ENCODE measurements at places on chromosomes 7 and 10. TPM values are rescaled to one million over a fixed set of nuclear protein-coding genes. Genes with fewer than 3 reads are reported as not detected.

- H3K4me3 ChIP-seq, result peak overlapping the region; percentile 19
- ATAC-seq, result no peak
- H3K27me3 ChIP-seq, result no peaks in the 10 kb centered on the region
- no peaks in the 10 kb centered on the region for H3K36me3 ChIP-seq
- H3K4me1 ChIP-seq, result no peaks in the 10 kb centered on the region
- no peak overlapping the region for H3K27ac ChIP-seq
These were observed 106.4 kb downstream of the ELMO1 start for GRCh38 chr7:37342176-37342687.

The PLAC9 gene
- total RNA-seq, result 25.2 TPM

The NOD1 gene
- 17.7 TPM for total RNA-seq

GRCh38 chr7:130356121-130356875, 11.7 kb downstream of the CPA5 start:
- ATAC-seq, result peak; percentile 76
- H3K27ac ChIP-seq, result peak overlapping the region; percentile 70
- no peak overlapping the region for H3K4me3 ChIP-seq
- H3K4me1 ChIP-seq, result peaks cover 41% of the 10 kb centered on the region

- peak overlapping the region; percentile 82 for H3K27ac ChIP-seq
- ATAC-seq, result no peak
- H3K27me3 ChIP-seq, result no peaks in the 10 kb centered on the region
These were observed 96.5 kb downstream of the KAT6B start for GRCh38 chr10:74922921-74923320.

DNA sequence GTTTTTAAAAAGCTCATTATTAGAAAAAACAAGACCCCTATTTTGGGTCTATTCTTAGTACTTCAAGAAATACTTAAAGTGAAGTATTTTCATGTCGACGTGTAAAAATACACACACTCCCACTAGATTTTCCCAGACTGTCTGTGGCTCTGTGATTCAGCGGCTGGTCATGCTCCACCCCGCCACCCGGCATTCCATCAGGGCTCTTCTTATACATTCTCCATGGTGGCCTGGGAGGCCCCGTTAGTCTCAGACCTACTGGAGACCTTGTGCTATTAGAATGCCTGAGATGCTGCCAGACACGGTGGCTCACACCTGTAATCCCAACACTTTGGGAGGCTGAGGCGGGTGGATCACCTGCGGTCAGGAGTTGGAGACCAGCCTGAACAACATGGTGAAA, 13.1 kb downstream of the TECPR1 start:
- no peaks in the 10 kb centered on the region for H3K27me3 ChIP-seq
- H3K4me1 ChIP-seq, result no peaks in the 10 kb centered on the region
- peaks cover 81% of the 10 kb centered on the region for H3K36me3 ChIP-seq
- H3K27ac ChIP-seq, result no peak overlapping the region

The ANK3 gene
- total RNA-seq, result 21.1 TPM

The HOXA5 gene
- total RNA-seq, result 33.5 TPM

DNA sequence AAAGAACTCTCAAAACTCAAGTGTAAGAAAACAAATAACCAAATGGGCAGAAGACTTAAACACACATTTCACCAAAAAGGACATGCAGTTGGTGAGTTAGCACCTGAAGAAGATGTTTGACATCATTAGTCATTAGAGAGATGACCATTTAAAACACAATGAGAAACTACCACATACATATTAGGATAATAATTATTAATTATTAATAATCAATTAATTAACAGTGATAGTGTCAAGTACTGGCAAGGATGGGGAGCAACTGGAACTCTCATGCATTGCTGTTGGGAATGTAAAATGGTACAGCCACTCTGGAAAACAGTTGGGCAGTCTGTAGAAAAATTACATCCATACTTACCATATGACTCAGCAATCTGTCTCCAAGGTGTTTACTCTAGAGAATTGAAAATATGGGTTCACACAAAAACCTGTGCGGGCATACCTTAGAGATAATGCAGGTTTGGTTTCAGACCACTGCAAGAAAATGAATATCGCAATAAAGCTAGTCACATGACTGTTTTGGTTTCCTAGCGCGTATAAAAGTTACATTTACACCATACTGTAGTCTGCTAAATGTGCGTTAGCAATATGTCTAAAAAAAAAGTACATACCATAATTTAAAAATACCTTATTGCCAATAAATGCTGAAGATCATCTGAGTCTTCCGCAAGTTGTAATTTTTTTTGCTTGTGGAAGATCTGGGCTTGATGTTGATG, 30.3 kb downstream of the ARID5B start:
- H3K36me3 ChIP-seq, result no peaks in the 10 kb centered on the region
- H3K27ac ChIP-seq, result no peak overlapping the region
- no peak overlapping the region for H3K4me3 ChIP-seq
- no peaks in the 10 kb centered on the region for H3K27me3 ChIP-seq
- no peaks in the 10 kb centered on the region for H3K4me1 ChIP-seq

The FAM53B gene
- total RNA-seq, result 30.7 TPM

GRCh38 chr7:141027043-141027442, 12.3 kb upstream of the MRPS33 start:
- no peak overlapping the region for H3K27ac ChIP-seq
- no peaks in the 10 kb centered on the region for H3K27me3 ChIP-seq
- no peaks in the 10 kb centered on the region for H3K4me1 ChIP-seq
- H3K36me3 ChIP-seq, result no peaks in the 10 kb centered on the region
- ATAC-seq, result no peak
- H3K4me3 ChIP-seq, result no peak overlapping the region

DNA sequence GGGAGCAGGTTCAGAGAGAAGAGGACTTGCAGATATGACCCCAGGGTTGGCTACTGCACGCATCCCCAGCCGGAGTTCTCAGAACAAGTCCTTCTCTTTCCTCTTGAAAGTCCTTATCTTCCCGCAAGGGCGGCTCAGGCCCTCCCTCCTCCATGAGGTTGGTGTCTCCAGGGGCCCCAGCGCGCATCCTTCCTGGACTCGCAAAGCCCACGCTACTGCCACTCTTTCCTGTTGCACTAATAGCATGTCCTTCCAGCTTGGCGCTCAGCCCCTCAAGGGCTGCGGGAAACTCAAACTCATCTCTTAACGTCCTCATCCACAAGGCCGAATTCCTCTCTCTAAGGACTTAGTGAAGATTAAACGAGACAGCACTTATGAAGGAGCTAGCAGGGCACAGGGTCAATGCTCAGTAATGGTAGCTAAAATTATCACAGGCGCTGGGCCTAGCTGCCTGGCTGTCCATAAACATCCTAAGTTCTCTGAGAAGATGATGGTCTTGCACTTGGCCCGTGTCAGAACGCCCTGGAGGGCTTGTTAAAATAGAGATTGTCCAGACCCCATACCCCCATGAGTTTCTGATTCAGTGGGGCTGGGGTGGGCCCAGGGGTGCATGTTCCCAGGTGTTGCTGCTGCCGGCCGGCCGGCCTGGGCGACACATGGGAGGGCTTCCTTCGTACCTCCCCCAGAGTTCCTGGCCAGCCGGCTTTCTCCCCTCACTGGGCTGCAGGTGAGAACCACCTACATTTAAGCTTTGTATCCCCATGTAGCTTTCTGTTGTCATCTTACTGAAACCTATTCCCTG, 261.4 kb downstream of the COBL start:
- no peak for ATAC-seq
- no peaks in the 10 kb centered on the region for H3K4me1 ChIP-seq
- no peak overlapping the region for H3K27ac ChIP-seq
- H3K4me3 ChIP-seq, result no peak overlapping the region
- H3K27me3 ChIP-seq, result no peaks in the 10 kb centered on the region

DNA sequence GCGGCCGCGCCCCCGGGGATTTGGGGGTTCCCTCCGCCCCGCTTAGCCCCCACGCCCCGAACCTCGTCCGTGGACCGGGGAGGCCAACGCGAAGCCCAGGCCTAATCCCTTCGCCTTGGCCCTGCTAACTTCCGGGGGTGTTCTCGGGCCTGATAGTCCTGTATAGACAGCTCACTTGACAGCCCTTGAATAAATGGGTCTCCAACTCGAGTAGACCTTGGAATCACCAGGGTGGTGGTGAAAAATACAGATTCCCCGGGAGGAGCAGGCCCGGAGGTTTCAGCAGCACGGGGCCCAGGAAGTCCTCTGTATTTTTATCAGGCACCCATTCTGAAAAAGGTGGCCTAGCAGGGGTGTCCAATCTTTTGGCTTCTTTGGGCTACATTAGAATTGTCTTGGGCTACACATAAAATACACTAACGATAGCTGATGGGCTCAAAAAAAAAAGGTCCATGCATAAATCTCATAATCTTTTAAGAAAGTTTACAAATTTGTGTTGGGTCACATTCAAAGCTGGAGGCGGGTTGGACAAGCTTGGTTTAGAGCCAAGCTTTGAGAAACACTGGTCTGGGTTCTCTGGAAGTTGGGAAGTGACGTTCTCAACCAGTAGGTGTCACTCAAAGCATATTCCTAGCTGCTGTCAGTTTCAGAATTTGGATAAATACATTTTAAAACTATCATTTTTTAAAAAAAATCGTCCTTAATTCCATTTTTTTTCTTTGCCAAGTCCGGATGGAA, 221.7 kb downstream of the PHTF2 start:
- peak overlapping the region; percentile 63 for H3K4me3 ChIP-seq
- peak overlapping the region; percentile 94 for H3K27ac ChIP-seq
- no peaks in the 10 kb centered on the region for H3K27me3 ChIP-seq
- peaks cover 9% of the 10 kb centered on the region for H3K4me1 ChIP-seq
- ATAC-seq, result peak; percentile 64

- H3K36me3 ChIP-seq, result no peaks in the 10 kb centered on the region
- no peaks in the 10 kb centered on the region for H3K27me3 ChIP-seq
- no peak overlapping the region for H3K27ac ChIP-seq
- H3K4me1 ChIP-seq, result no peaks in the 10 kb centered on the region
These were observed 243.6 kb upstream of the RHOBTB1 start for GRCh38 chr10:61187601-61188000.

The PARP12 gene
- total RNA-seq, result 35.6 TPM

- H3K4me3 ChIP-seq, result no peak overlapping the region
- no peak overlapping the region for H3K27ac ChIP-seq
- no peak for ATAC-seq
- H3K4me1 ChIP-seq, result no peaks in the 10 kb centered on the region
- no peaks in the 10 kb centered on the region for H3K36me3 ChIP-seq
These were observed 210.5 kb downstream of the CSTF2T start for GRCh38 chr10:51488766-51489408.

The HECW1 gene
- 0.04 TPM for total RNA-seq

The STRIP2 gene
- 1.2 TPM for total RNA-seq

- ATAC-seq, result peak; percentile 57
- H3K36me3 ChIP-seq, result no peaks in the 10 kb centered on the region
These were observed 248.8 kb upstream of the PTN start for GRCh38 chr7:137592232-137592896.

DNA sequence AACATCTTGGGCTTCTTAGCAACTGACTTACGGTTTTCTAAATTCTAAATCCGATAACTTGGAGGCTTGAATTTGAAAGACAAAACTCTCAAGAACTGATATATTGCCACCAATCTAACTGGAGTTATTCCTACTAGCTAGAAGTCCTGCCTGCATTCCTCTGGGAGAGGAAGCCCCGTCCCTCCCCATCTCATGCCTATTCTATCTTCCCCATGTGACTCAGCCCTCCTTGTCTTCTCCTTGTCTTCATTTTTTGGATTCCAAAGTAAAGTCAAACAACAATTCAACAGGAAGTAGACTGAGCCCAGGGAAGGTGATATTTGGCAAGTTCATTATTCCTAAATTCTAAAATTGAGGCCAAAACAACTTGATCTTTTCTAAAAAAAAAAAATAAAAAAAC, 587.7 kb downstream of the KCNMA1 start:
- H3K4me3 ChIP-seq, result no peak overlapping the region
- no peaks in the 10 kb centered on the region for H3K27me3 ChIP-seq
- ATAC-seq, result no peak
- H3K36me3 ChIP-seq, result no peaks in the 10 kb centered on the region

GRCh38 chr10:31149835-31150512, 118.3 kb upstream of the ZNF438 start:
- no peak overlapping the region for H3K4me3 ChIP-seq
- no peaks in the 10 kb centered on the region for H3K27me3 ChIP-seq
- ATAC-seq, result no peak
- no peak overlapping the region for H3K27ac ChIP-seq
- no peaks in the 10 kb centered on the region for H3K36me3 ChIP-seq

DNA sequence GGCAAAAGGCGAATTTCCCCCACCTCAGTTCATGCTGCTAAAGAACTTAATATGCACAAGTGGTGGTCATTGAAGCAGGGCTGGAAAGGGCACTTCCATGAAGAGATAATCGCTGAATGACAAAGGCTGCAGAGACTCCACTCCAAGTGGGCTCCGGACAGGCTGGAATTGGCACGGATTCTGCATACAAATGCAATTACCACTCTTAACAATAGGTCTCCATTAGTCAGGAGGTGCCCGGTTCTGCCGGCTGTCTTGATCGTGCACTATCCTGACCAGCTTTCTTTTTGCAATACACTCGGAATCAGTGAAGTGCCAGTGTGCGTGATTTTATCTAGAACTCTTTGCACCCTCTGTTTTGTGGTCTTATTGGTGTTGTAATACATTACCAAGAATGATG, 49.7 kb downstream of the INSYN2A start:
- ATAC-seq, result no peak
- H3K36me3 ChIP-seq, result peaks cover 34% of the 10 kb centered on the region
- no peak overlapping the region for H3K4me3 ChIP-seq
- H3K27me3 ChIP-seq, result no peaks in the 10 kb centered on the region

DNA sequence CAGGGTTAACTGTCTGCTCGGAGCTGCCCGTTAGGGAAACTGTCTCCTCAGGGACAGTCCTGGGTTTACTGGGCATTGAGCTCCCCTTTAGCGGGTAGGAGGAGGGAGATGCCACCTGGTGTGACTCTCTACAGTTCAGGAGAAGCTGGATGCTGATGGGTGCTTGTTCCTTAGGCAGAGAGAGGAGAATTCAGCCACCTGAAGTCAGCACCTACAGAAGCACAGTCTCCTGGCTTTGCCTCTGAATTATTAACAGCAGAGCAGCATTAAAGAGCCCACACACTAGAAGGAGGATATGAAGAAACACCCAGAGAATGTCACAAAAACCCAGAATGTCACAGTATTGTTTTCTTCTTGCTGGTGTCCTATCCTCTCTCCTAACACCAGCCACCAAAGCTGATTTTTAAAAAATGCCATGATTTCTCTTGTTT, 696 bp downstream of the GIMAP4 start:
- no peak for ATAC-seq
- H3K27me3 ChIP-seq, result no peaks in the 10 kb centered on the region
- H3K36me3 ChIP-seq, result peaks cover 23% of the 10 kb centered on the region
- no peak overlapping the region for H3K27ac ChIP-seq
- peak overlapping the region; percentile 48 for H3K4me3 ChIP-seq

DNA sequence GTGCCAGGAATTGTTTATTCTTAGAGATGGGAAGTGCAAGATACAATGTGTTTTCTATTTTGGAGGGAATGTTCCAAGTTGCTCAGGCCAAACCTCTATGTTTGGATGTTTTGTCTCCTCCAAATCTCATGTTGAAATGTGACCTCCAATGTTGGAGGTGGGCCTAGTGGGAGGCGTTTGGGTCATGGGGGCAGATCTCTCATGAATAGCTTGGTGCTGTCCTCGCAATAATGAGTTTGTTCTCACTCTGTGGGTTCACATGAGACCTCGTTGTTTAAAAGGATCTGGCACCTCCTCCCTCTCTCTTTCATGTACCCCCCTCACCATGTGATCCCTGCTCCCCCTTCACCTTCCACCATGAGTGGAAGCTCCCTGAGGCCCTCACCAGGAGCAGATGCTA, 8.3 kb upstream of the GDF10 start:
- H3K27me3 ChIP-seq, result peaks cover 3% of the 10 kb centered on the region
- no peaks in the 10 kb centered on the region for H3K4me1 ChIP-seq
- H3K4me3 ChIP-seq, result no peak overlapping the region
- H3K36me3 ChIP-seq, result no peaks in the 10 kb centered on the region
- no peak for ATAC-seq
